Testis (tissue), 5 donors: ENCODE measurements at places on chromosomes 7 and 10. TPM values are rescaled to one million over a fixed set of nuclear protein-coding genes. Genes with fewer than 3 reads are reported as not detected.

GRCh38 chr7:112743811-112744210 lies 46.4 kb downstream of the TMEM168 start:
- DNase-seq: no peak

- DNase-seq: no peak
These were observed 444.0 kb upstream of the MGMT start for GRCh38 chr10:129023082-129023481.

GRCh38 chr10:89216056-89216455 lies 8.9 kb upstream of the CH25H start:
- DNase-seq: no peak

DNA sequence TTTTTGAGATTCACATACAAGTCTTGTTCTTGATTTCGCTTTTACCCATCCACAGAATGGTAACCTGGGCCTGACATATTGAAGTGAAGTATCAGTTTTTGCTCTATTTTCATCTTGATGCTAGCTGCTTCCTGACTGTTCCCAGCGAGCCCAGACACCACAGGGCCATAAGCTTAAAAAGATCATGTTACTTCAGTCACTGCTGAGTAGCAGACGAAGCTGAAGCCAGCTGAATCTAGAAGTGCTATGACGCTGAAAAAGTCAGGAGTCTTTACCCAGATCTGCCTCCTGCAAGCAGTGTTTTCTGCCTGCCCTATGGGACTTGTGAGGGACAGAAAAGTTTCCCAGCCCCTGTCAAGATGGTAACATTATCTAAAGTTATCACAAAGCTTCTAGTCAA lies 2.7 kb upstream of the PRXL2A start:
- DNase-seq: no peak

DNA sequence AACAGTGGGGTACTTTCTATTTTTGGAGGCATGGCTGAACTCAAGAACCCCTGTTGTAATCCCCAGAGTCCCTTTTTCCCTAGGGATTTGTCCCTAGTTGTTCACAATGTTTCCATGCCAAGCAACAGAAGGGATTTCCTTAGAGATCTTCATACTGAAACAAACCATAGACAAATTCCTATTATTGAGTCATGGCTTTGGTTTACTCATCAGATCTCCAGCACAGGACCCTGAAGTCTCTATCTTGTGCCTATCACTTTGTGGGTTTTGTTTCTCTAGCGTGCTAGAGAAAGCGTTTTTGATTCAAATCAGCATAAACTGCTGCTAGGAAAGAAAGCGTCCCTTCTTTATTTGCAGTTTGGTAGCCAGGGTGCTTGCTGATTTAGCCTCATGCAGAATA lies 165.0 kb downstream of the BAMBI start:
- DNase-seq: no peak

- no peak for DNase-seq
These were observed 167.2 kb downstream of the EVX1 start for GRCh38 chr7:27409776-27410175.

- no peak for DNase-seq
These were observed 109.6 kb downstream of the NKX6-2 start for GRCh38 chr10:132676193-132676891.

- no peak for DNase-seq
These were observed 152.9 kb downstream of the SNX10 start for GRCh38 chr7:26444555-26444954.

The TMUB1 gene
- total RNA-seq: 68.7 TPM
